ENCODE measurements at places on chromosomes 4 and X.

GRCh38 chrX:115367455-115367854, 77.9 kb downstream of the LUZP4 start:
- H3K4me3 ChIP-seq, result peak overlapping the region; percentile 7
- no peaks in the 10 kb centered on the region for H3K36me3 ChIP-seq
- H3K27me3 ChIP-seq, result no peaks in the 10 kb centered on the region
- H3K4me1 ChIP-seq, result peaks cover 52% of the 10 kb centered on the region
- no peak for DNase-seq

DNA sequence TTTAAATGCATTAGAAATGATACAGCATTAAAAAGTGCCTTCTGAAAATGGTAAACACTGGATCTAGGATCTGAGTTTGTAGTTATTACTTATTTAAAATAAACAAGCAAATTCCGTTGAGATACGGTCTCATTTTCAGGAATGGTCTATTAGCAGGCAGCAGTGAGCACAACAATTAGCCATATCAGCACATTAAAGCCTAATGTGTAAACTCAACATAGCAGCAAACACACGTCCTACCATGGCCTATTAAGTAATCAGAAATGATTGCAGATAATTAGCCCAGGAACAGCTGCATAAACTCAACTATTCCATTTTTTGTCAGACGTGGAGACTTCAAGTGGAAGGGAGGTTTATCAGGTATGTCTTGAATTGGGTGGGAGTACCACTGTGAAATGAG, 61.8 kb downstream of the NEIL3 start:
- no peak overlapping the region for H3K4me3 ChIP-seq
- peaks cover 7% of the 10 kb centered on the region for H3K27me3 ChIP-seq
- no peaks in the 10 kb centered on the region for H3K36me3 ChIP-seq
- peaks cover 9% of the 10 kb centered on the region for H3K4me1 ChIP-seq

GRCh38 chrX:118345045-118345463, 852 bp upstream of the WDR44 start:
- H3K4me1 ChIP-seq, result peaks cover 9% of the 10 kb centered on the region
- no peak for DNase-seq
- H3K27me3 ChIP-seq, result no peaks in the 10 kb centered on the region
- H3K27ac ChIP-seq, result peak overlapping the region; percentile 98
- H3K36me3 ChIP-seq, result no peaks in the 10 kb centered on the region

DNA sequence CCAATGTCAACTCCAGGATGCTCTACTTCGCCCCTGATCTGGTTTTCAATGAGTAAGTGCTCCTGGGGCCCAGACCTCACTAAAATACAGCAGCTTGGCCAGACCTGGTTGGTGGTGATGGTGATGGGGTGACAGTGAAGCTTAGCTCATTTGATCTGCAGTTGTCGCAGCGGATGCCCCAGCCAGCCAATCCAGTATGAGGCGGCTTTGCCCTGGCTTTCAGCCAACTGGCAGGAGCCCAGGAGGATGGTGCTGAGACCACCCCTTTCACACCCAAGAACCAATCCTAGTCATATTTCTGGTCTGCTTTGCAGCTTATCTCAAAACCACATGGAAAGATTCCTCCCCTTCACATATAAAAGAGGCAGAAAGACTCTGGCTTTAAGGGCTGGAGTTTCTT, 173.8 kb downstream of the AR start:
- H3K27me3 ChIP-seq, result no peaks in the 10 kb centered on the region
- no peak overlapping the region for H3K27ac ChIP-seq
- no peaks in the 10 kb centered on the region for H3K4me1 ChIP-seq
- no peaks in the 10 kb centered on the region for H3K36me3 ChIP-seq

GRCh38 chrX:117982694-117983392, 133.8 kb downstream of the KLHL13 start:
- H3K36me3 ChIP-seq, result no peaks in the 10 kb centered on the region
- H3K4me1 ChIP-seq, result no peaks in the 10 kb centered on the region
- H3K27ac ChIP-seq, result no peak overlapping the region
- no peak overlapping the region for H3K4me3 ChIP-seq

GRCh38 chr4:110412354-110413065, 63.4 kb upstream of the ENPEP start:
- peak overlapping the region; percentile 33 for H3K27ac ChIP-seq
- DNase-seq, result no peak
- peak overlapping the region; percentile 78 for H3K4me3 ChIP-seq
- peaks cover 23% of the 10 kb centered on the region for H3K4me1 ChIP-seq
- H3K36me3 ChIP-seq, result no peaks in the 10 kb centered on the region

- H3K27ac ChIP-seq, result no peak overlapping the region
- DNase-seq, result no peak
- no peaks in the 10 kb centered on the region for H3K36me3 ChIP-seq
- H3K4me1 ChIP-seq, result no peaks in the 10 kb centered on the region
Observed at GRCh38 chr4:2284934-2285612, 23.2 kb upstream of the MXD4 start.
